NCI-H146 (cell line): ENCODE measurements at places on chromosomes 11 and 22.

- no peak for DNase-seq
Measured at GRCh38 chr11:45344028-45344427, 57.9 kb upstream of the SYT13 start.

GRCh38 chr22:42836026-42836425 is 21.0 kb downstream of the ARFGAP3 start:
- no peak for DNase-seq

DNA sequence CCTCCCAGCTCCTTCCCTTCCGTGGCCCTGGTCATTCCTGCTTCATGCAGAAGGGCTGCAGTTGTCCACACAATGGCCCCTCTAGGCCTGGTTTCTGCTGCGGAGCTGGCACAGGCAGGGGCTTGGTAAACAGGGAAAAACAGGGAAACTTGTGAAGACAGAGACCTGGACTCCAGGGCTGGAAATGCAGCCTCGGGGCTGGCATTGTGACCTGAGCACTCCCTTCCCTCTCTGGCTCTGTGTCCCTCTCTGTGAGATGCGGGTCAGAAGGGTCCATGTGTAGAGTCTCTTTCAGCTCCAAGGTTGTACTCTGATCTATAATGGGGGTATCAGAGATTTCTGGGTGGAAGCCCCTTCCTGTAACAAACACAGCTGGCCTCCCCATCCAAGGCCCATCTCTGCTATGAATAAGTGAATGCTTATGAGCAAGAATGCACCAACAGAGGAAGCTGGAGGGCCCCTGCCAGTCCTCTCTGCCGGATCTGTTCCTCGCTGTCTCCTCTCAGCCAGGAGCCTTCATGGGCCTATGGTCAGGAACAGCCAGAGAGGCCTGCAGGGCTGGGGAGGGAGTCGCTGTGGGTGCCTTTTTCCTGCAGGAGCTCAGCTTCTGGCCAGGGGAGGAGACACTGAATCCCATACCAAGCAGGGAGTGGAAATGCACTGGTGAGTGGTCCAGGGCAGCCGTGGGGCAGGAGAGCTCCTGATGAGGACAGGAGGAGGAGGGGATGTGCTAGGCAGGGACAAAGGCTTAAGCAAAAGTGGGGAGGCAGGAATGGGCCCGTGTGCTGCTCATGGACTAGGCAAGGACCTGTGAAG is 6.7 kb upstream of the DERL3 start:
- no peak for DNase-seq

DNA sequence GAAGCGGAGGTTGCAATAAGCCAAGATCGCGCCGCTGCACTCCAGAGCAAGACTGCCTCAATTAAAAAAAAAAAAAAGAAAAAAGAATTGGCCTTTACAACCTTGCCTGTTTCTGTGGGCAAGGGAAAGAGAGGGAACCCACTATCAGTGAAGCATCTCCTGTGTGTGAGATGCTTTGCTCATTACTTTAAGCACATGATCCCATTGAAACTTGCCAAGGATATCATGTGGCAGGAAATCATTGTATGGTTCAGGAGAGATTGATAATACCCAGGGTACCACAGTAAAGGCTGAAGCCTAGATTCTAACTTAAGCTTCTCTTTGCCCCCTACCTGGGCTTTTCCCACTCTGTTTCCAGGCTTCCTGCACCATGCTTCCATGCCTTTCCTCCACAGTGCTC is 3.6 kb downstream of the LDLRAD3 start:
- no peak for DNase-seq

- peak; percentile 73 for DNase-seq
Measured at GRCh38 chr11:93921695-93922468, 71.5 kb upstream of the VSTM5 start.

GRCh38 chr11:36372101-36372771 is 76.1 kb downstream of the PRR5L start:
- DNase-seq = no peak

DNA sequence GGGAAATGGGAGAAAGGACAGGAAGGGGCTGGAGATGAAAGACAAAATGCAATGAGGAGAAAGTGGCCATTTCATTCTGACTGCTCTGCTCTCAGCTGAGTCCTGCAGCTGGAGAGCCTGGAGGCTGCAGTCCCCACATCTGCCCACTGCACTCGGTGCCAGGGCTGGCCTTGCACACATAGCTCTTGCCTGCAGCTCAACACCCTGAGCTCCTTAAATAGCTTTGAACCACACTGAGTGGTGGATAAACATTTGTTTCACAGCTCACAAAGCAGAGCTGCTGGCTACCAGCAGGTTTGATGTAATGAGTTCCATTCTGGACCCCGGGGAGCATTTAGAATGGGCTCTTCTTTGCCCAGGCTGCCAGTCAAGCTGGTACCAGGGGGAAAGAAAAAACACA is 426.1 kb upstream of the CADM1 start:
- DNase-seq = peak; percentile 52

- no peak for DNase-seq
Measured at GRCh38 chr22:48957311-48957986, 870.2 kb downstream of the BRD1 start.

DNA sequence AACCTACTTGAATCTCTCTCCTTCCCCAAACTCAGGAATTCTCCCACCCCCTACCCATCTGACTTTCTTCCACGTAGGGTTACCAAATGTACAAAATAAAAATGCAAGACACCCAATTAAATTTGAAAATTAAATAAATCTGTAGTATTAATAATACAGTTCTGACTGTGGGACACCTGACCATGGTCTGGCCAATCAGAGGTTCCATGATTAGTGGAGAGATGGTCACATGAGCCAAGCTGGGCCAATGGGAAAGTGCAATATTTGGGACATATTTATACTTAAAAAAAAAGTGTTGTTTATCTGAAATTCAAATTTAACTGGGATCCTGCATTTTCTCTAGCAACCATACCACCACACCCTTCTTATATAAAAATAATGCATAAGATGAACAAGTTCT is 29.8 kb upstream of the ASPHD2 start:
- no peak for DNase-seq

DNA sequence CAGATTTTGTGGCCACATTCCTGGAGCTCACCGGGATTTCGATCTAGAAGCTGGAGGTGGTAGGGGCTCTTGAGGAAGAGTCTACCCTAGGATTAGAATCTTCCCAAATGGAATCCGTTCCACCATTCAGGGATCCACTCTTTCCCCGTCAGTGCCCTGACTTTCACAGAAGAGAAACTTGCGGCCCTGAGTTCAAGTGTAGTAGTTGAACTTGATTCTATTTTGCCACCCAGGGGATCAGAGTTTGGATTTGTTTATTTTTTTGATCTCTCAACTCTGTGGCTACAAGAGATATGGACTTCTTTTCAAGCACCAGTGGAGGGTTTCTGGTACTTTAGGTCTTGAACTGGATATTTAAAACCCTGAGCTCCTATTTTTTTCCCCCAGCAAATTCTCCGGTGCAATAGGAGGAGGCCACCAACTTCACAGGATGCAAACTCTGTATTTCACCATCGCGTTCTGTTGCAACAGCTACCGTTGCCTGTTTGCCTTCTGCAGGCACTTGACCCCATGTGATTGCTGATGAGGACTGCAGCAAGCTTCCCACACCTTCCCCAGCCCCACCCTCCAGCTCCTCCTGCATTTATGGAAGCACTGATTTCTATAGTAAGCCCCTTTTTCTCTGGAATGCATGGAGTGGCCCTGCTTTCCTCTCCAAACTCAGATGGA is 14.8 kb upstream of the MRGPRF start:
- DNase-seq = no peak

DNA sequence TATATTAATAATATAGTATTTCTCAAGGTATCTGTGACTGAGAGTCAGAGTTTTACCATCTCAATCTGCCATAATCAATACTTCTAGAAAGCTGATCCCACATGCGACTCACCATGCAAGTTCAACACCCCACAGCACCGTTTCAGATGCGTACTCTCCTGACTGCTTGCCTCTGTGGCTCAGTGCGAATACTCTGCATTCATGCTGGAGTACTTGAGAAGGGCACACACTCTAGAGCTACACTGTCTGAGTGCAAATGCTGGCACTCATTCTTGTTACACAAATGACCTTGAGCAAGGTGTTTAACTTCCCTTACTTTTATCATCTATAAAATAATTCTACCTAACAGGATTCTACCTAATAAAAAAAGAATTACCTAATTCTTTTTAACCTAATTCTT is 12.5 kb downstream of the SNU13 start:
- no peak for DNase-seq

DNA sequence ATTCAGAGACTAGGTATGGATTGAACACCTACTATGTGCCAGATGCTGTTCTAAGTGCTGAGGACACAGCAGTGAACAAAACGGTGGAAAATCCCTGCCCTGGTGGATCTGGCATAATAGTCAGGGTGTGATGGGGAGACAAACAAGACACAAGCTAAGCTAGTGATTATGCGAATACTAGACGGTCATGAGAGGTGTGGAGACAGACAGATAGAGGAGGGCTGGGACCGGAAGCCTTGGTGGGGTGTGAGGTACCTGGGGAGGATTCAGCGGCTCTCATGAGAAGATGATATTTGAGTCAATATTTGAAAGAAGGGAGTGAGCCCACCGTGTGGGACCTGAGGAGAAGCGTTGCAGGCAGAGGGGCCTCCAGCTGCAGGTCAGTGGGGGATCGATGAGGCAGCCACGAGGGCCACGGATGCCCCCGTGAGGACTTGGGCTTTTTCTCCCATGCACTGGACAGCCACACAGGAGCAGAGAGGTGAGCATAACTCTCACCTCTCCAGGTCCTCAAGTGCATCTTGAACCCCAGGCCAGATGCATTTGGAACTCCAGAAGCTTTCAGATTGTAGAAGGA is 4.7 kb downstream of the CD5 start:
- no peak for DNase-seq

DNA sequence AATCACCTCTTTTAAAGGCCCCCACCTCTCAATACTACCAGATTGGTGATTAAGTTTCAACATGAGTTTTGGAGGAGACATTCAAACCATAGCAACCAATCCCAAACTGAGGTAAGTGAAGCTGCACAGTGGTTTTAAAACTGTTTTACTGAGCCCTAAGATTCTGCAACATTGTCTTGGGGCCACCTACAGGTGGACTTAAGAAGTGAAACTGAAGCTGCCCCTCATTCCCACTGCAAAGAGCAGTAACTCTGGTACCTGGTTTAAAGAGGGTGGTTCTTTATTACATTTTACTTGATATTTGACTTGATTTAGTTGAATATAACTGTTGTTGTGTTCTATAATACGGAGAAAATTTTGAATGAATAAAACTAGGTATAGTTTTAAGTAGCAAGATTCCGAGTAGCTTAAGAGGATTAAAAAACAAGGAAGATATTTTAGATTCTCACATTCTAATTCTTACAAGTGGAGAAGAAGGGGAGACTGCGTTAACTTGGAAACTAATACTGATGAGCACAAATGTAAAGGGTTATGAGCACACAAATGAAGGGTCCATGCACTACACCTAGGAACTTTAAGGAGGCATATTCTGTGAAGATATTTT is 26.7 kb downstream of the SYT9 start:
- DNase-seq = peak; percentile 4

- DNase-seq = no peak
Measured at GRCh38 chr11:120198403-120198786, 12.4 kb upstream of the OAF start.

DNA sequence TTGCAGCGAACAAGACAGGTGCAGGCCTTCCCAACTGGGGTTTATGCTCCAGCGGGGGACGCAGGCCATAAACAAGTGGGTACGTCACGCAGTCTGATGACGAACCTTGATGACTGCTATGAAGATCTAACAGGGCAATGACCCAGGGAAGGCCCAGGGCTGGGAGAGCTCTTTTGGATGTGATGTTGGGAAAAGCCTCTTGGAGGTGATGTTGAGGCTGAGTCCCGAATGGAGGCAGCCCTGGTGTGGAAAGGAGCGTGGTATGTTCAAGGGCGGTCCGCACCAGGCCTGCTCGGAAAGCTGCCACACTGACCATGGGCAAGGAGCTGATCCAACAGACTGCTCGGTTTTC is 5.8 kb downstream of the FADS2 start:
- no peak for DNase-seq

- no peak for DNase-seq
Measured at GRCh38 chr11:114368918-114369680, 31.2 kb downstream of the C11orf71 start.

GRCh38 chr22:45235851-45236342 is 4.8 kb downstream of the KIAA0930 start:
- DNase-seq = peak; percentile 43

- no peak for DNase-seq
Measured at GRCh38 chr11:131371791-131372104, 1.3 kb downstream of the NTM start.

DNA sequence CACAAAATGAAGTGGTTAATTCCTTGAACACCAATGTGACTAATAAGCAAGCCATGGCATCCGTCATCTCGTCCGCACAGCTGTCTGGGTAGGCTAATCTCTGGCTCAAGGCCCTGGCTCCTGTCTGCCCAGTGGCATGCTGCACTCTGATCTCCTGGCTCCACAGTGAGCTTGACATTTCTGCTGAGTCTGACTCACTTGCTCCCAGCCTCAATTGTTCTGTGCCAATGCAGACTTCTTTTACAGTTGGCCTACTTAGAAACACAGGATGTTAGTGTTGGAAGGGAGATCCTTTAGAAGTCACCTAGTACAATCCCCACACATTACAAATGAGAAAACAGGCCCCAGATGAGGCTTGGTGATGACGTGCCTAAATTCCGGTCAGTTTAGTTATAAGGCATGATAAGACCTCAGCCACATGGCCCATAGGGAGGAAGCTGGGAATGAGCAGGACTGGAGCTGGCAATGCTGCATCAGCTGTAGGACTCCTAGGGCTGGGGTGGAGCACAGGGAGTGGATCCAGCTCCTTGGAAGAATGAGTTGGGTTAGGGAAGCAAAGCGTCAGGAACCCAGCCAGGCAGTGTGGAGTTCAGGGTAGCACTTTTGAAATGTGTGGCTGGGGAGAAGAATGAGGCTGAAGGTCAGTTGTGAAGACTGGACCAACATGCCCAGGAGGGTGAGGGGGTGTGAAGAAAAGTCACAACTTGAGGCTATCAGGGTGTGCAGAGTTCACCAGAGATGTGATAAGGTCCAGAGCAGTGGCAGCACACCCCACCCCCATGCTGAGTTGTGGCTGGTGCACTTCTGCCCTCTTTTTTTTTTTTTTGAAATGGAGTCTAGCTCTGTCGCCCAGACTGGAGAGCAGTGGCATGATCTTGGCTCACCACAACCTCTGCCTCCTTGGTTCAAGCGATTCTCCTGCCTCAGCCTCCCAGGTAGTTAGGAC is 70.2 kb upstream of the EED start:
- DNase-seq = no peak

GRCh38 chr22:36926309-36926708 is 12.9 kb downstream of the CSF2RB start:
- no peak for DNase-seq
